Suppressor macrophage (primary cell): ENCODE measurements at places on chromosomes 13 and 19.

DNA sequence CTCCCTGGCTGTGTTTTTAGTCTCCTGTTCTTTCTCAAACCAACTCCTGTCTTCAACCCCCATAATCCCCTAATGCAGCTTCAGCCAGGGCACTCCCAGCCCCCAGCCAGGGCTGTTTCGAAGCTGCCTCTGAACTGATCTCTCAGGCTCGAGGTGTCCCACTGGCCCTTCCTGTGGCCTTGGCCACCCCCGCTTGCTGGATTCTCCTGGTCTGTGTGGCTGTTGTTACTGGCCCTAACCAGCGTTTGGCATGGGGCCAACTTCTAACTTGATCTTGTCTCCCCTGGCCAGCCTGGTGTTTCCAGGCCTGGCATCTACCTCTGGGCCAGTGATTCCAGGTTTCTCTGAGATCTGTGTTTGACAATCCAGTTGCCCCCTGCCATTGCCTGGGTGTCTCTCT lies 11.0 kb downstream of the XAB2 start:
- no peak for DNase-seq

GRCh38 chr13:99237981-99238662 lies 20.1 kb downstream of the GPR18 start:
- no peak for DNase-seq

- DNase-seq: peak; percentile 98
These were observed 533 bp upstream of the ATP8B3 start for GRCh38 chr19:1812426-1813191.

DNA sequence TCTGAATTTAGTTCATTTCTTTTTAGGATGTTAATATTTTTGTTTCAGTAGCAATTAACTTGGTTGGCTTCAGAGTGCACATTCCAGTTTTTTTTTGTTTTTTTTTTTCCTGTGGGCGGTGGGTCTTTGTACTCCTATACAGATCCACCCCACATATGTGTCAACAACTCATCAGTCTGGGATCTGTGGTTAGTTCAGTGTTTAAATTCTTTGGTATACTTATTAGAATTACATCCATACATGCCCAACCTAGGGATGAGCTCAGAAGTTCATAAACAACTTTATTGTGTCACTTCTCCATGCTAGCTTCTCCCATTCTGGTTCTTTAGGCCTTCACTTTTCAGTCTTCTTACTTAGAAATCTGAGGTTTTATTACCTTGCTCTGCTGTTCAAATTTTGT lies 50.9 kb downstream of the PCCA start:
- DNase-seq: no peak

- DNase-seq: no peak
These were observed 657.4 kb upstream of the ATXN8OS start for GRCh38 chr13:69450245-69450644.

GRCh38 chr13:85828094-85828684 lies 29.0 kb upstream of the SLITRK6 start:
- DNase-seq: peak; percentile 35

GRCh38 chr19:52345162-52345561 lies 9.1 kb downstream of the ZNF610 start:
- no peak for DNase-seq

GRCh38 chr13:42652642-42653415 lies 78.9 kb downstream of the TNFSF11 start:
- DNase-seq: no peak
